ENCODE measurements at places on chromosomes 7 and 10.

- DNase-seq, result no peak
These were observed 118.5 kb upstream of the HABP2 start for GRCh38 chr10:113434315-113434714.

- DNase-seq, result no peak
These were observed 20.9 kb downstream of the ANKRD7 start for GRCh38 chr7:118245267-118246040.

GRCh38 chr10:111472445-111472844 is 395.6 kb downstream of the ADRA2A start:
- no peak for DNase-seq

GRCh38 chr7:20510573-20510900 is 104.9 kb upstream of the ABCB5 start:
- no peak for DNase-seq

- DNase-seq, result no peak
These were observed 349.9 kb upstream of the NFE2L3 start for GRCh38 chr7:25802057-25802456.

GRCh38 chr10:16887565-16887964 is 70.3 kb upstream of the RSU1 start:
- DNase-seq, result peak; percentile 88

DNA sequence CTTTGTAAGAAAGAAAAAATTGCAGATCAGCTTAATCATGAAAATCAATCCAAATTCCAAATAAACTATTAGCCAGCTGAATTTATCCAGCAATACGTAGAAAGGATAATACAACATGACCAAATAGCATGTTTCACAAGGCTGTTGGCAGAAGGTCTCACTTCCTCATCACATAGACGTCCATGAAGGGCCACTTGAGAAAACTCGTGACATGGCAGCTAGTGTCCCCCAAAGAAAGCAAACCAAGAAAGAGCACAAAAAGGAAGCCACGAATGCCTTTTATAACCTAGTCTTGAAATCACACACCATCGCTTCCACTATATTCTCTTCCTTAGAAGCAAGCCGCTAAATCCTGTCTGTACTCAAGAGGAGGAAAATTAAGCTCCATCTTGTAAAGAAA is 105.6 kb upstream of the NRBF2 start:
- DNase-seq, result no peak

- DNase-seq, result no peak
These were observed 9.4 kb downstream of the HKDC1 start for GRCh38 chr10:69229616-69229916.

- no peak for DNase-seq
These were observed 260.5 kb upstream of the CACNA2D1 start for GRCh38 chr7:82704121-82704520.

DNA sequence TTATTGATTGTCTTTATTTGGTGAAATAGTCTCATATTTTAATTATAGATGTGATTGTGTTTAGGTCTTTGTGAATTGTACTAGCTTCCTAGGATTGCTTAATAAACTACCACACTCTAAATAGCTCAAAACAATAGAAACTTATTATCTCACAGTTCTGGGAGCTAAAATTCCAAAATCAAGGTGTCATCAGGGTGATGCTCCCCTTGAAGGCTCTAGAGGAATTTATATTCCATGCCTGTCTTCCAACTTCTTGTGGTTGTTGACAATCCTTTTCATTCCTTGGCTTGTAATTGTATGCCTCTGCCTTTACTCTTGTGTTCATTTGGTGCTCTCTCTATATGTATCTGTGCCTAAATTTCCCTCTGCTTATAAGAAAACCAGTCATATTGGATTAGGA is 155.3 kb upstream of the AKR1E2 start:
- peak; percentile 73 for DNase-seq

GRCh38 chr7:100546926-100547800 is 8.2 kb downstream of the AGFG2 start:
- no peak for DNase-seq

DNA sequence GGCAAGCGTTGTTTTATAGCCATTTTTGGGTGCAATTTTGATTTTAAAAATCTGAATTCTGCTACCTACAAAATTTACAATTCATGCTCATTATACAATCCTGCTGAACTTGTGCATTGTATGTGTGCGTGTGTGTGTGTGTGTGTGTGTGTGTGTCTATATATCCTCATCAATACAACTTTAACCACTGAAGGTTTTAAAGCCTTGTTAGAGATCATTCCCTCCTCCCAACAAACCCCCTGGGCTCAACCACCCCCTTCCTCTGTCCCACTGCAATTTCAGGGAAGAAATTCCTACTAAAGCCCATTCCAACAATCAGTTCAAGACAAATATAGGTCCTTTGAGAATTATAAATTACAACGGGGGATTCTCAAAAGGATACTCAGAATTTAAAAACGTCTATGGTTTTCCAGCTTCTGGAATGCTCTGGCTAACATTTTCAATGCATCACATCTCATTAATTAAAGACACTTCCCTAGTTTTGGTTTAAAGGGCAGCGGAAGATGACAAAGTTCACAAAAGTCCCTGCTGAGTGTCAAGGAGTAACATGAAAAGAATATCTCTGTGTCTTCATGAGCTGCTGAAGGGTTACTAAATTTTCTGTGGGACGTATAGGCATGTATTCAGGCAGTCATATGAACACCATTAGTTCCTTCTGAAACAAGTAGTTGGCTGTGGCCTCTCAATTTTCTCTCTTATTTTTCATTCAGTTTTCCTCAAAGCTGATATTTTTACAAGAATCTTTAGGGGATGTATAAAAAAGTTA is 889 bp upstream of the SEMA3A start:
- peak; percentile 23 for DNase-seq

DNA sequence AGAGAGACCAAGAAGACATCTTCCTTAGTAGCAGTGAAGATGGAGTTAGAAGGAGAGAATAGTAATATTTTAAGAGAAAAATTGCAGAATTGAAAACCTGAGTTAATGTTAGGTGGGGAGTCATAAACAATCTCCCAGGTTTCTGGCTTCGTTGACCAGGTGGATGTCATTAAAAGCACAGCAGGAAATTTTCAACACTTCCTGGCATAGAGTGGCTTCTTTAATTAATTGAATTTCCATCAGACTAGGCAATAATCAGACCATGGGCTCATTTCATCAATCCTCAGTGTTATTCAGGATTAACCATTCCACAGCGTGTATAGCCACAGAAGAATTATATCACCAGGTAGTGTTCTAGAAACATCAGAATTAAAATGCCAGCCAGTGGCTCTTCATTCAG is 268.2 kb downstream of the CCDC3 start:
- no peak for DNase-seq

DNA sequence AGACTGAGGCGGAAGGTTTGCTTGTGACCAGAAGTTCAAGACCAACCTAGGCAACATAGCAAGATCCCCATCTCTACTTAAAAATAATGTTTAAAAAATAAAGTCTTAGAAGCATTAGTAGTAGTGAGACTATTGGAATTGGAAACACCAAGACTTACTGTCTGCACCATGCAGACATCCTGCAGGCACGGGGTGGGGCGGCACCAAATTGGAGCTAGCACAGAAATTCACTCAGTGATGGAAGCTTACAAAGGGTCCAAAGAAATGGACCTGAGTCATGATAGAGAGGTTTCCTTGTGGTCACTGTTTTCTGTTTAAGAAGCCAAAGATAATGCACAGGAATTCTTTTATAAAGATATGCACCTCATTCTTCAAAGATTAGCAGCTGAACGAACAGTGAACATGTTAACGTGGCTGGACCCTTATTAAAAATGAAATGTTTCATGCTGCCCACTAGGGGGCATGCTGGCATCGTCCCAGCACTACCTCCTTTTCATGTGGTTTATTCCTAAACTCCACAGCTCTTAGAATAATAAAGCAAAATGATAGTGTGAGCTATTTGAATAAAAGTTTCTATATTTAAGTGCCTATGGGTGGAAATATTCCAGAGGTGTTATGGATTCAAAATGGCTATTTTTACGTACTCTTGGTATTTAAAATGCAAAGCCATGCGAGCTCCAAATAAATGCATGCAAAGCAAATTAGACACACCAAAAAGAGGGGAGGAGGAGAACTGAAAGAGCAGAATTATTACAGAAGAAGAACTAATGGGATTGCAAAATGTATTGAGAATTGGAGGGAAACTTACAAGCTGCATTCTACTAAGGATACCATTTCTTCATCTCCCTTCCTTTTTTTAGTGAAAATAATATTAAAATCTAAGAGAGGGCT is 28.6 kb downstream of the PDSS1 start:
- peak; percentile 60 for DNase-seq

DNA sequence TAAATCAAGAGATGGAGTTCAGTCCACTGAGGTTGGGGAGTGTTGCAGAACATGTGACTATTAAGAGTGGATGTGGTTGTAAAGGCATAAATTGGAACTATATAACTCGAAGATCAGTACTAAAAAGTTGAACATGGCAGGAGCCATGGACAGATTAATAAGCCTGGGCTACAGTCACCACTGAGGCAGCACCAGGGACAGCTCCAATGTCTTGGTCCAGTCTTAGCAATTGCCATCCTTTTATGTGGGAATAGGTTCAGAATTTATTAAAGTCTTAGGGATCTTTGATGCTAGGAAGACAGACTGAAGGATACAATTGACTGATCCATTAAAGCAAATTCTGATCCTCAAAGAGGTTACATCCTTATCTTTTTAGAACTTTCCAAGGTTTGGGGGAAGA is 156.6 kb downstream of the ADRA2A start:
- peak; percentile 20 for DNase-seq

DNA sequence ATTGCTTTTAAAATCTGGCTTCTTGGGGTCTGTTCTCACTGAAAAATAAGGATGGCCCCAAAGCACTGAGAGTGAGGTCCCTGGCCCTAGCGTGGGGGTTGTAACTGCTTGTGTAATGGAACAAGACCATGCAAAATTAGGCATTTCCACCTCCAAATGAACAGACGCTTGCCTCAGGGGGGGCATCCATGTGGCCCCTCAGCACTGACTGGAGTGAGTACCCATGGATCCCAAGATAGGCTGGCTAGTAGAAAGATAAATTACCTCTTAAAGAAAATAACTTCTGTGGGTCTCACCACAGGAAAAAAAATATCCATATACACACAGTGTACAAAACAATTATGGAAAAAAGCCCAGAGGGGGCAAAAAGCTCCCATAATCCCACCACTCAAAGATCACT is 15.2 kb upstream of the CPA1 start:
- DNase-seq, result no peak

DNA sequence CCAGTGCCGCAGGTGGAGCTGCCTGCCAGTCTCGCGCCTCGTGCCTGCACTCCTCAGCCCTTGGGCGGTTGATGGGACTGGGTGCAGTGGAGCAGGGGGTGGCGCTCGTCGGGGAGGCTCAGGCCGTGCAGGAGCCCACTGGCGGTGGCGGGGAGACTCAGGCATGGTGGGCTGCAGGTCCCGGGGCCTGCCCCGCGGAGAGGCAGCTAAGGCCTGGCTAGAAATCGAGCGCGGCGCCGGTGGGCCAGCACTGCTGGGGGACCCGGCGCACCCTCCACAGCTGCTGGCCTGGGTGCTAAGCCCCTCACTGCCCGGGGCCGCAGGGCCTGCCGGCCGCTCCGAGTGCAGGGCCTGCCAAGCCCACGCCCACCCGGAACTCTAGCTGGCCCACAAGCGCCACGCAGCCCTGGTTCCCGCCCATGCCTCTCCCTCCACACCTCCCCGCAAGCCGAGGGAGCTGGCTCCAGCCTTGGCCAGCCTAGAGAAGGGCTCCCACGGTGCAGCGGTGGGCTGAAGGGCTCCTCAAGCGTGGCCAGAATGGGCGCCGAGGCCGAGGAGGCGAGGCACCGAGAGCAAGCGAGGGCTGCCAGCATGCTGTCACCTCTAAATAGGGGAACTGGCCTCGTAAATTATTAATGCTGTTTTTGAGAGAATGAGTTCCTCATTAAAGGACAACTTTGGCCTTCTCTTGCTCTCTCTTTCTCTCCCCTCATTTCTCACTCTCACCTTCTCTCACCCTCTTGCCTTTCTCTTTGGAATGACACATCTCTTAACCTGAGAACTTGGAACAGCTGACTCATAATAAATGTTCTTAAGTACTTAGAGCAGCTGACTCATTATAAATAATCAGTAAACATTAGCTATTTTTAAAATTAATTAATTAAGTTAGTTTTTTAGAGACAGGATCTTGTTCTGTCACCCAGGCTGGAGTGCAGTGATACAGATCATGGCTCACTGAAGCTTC is 4.9 kb downstream of the ACADSB start:
- no peak for DNase-seq

DNA sequence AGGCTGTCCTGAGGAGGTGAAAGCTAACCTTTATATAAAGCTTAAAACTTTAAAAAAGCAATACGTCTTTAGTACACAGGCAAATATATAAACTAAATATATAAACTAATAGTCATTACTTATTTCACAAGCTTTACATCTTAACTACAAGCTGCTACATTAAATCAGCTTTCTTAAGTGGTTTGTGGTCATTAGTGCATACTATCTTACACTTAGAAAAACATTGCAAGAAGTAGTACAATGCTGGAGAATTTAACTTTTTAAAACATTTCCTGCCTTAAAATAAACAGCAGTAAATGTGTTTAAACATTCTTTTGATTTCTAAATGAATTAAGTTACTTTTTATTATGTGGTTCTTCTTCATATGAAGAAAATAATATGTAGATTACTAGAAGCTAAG is 36.3 kb downstream of the MET start:
- DNase-seq, result peak; percentile 48

DNA sequence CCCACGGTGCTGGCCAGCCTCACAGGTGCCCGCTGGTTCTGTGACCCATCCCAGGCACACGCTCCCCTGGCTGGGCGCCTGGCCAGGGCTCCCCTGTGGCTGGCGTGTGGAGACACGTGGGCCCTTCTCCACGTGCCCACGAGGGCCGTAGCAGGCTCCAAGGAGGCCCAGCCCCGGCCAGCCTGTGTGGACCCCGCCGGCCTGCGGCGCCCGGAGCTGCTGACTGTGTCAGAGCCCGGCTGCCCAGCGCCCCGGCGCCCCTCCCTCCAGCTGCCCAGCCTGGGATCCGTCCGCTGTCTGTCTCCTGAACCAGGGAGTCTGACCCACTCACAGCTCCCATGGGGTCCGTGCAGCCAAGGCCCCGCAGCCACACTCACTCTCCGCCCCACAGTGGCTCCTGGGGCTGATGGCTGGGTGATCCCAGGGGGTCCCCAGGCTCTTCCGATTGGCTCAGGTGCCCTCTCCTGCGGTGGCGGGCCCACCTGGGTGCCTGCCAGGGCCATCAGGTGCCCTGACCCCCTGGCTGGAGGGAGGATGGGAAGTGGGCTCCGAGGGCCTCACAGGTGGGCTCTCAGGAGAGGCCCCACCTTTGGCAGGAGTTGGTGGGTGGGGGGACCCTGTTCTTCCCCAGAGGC is 9.6 kb downstream of the TMEM184A start:
- no peak for DNase-seq

Data from EL (cell line).